NCI-H2029 treated with DMSO at 0.1 percent for 48 hours (cell line): ENCODE measurements at places on chromosomes 11 and 22.

- DNase-seq: no peak
These were observed 17.6 kb downstream of the ATXN10 start for GRCh38 chr22:45689211-45689610.

- no peak for DNase-seq
These were observed 231.1 kb downstream of the SWAP70 start for GRCh38 chr11:9895006-9895405.

GRCh38 chr22:40484906-40485669 is 114.7 kb downstream of the SGSM3 start:
- no peak for DNase-seq

DNA sequence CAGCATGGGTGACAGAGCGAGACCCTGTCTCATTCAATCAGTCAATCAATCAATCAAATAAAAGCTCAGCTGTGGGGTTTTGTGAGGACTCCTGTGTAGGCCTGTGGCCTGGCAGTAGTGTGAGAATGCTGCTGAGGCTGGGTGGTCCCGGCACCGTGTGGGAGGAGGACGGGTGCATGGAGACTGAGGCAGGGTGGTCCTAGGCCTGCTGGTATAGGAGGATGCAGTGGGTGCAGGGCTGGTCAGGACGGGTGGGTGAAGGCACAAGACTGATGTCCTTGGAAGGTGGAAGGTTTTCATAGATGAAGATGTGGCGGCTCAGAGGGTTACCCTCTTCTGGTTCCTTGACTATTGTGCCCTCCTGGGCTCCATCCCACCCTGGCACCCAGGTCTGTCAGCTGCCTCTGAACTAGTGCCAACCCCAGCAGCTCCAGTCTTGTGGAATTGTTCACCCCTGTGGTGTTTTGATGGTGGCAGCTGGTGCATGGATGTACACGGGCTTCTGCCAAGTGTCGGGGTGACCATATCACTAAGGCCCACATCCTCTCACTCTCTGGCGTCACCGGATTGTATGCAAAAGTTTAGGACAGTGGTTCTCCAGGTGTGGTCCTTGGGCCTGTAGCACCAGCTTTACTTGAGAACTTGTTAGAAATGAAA is 23.7 kb downstream of the TANGO2 start:
- no peak for DNase-seq

GRCh38 chr22:20282901-20283673 is 15.0 kb upstream of the RTN4R start:
- DNase-seq: no peak

DNA sequence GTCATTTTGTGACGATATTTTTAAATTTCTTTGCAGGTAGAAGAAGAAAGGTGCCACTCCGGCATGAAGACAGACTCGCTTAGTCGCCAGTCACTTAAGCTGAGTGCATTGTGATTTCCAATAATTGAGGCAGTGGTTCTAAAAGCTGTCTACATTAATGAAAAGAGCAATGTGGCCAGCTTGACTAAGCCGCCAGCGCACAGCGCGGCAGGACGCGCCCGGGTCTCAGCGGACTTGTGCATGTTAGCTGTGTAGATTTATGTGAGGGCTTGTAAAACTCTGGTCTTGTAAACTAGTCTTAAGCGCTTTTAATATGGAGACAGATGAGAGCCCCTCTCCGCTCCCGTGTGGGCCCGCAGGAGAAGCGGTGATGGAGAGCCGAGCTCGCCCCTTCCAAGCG is 5.6 kb downstream of the DGCR8 start:
- no peak for DNase-seq

GRCh38 chr11:121590772-121591404 is 138.1 kb upstream of the SORL1-AS1 start:
- DNase-seq: no peak

- DNase-seq: no peak
These were observed 364.9 kb downstream of the BRD1 start for GRCh38 chr22:49462795-49463194.

DNA sequence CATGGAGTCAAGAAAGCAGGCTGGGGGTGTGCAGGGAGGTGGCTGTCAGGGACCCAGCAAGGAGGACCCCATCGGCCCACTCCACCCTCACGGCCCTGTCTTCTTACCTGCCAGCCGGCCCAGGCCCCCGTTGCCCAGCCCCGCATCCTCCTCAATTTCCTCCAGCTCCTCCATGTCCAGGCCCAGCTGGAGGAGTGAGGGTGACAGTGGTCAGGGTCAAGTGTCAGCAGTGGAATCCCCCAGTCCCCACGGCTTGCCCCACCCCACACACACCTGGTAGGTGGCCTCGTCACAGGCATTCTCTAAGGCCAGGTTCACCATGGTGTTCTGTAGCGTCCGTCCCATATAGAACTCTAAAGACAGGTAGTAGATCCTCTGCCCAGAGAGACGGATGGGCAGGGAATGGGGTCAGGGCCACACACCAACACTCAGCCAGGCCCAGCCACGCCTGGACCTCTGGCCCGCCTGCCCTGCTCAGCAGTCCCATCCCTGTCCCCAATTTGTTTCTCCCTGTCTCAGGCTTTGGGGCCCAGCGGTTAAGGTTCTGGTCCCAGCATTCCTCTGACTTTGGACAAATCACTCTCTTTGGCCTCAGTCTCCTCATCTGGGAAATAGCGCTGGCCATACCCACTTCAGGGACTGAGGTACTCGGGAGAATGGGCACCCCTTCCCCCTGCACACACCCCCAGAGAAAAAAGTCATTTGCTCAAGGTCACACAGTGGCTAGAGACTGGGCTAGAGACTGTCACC is 1.3 kb downstream of the PYGM start:
- no peak for DNase-seq

DNA sequence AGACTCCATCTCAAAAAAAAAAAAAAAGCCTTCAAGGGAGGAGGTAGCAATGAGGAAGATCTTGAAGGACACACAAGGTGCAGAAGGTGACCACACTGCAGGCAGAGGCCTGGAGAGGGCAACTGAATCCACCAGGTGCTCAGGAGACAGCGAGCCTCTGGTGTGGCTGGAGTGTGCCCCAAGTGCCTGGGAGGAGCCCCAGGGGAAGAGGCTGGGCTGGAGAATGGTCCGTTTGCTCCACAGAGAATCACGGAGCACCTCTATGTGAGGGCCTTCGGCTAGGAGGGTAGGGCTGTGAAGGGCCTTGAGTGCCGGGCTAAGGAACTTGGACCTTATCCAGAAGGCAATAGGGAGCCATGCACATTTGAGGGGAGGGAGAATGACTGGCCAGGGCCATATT is 50.3 kb downstream of the ARRB1 start:
- DNase-seq: peak; percentile 54

GRCh38 chr11:117074119-117074518 is 24.1 kb downstream of the SIK3 start:
- no peak for DNase-seq

DNA sequence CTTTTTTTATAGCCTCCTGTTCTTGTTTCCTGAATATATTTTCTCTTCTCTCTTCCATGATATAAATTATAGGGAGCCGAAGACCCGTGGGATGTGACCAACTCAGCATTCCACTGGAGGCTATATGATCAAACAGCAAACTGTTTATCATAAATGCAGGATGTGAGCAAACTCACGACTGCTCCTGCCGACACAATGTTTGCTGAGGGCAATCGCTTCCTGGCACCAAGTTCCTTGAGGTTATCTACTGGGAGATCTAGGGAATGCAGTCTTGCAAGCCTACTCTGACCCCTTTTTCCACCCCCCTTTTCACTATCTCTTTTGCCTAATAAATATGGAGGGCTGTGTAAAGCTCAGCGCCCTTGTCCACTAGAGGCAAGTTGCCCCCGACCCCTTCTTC is 13.5 kb upstream of the PLAAT4 start:
- no peak for DNase-seq

- no peak for DNase-seq
These were observed 108.4 kb downstream of the GALNT18 start for GRCh38 chr11:11513422-11513821.

GRCh38 chr11:47399860-47400767 is 8.3 kb upstream of the SLC39A13 start:
- no peak for DNase-seq

- DNase-seq: no peak
These were observed 3.9 kb downstream of the CD3D start for GRCh38 chr11:118338637-118339061.

DNA sequence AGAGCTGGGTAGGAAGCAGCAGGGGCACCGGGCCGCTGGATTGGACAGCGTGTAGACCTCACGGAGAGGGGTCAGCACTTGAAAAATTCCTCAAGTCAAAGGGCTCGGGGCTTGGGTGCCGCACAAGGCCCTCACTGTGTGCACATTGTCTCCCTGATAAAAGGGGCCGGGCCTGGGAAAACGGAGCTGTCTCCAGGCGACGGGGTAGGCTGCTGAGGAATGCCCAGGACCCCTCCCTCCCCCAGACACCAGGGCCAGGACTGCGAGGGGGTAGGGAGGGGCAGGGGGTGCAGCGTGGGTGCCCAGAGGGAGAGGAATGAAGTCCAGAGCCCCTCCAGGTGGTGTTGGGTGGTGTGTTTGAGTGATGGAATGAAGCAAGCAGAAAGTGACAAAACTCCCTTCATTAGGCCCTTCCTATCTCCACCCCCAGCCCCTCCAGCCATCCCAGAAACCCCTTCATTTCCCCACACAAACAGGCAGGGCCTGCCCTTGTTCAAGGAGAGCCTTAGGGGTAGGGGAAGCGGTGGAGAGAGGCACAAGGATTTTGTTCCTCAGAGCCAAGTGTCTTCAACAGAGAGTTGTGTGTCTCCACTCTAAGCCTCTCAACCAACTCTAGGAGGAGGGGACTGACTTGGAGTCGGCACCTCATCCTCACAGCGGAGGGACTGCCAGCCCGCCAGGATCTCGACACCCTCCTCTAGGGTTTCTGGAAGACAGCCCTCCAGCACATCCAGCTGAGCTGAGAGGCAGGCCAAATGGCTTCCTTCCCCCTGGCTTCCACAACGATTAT is 63.9 kb downstream of the SYN3 start:
- no peak for DNase-seq

DNA sequence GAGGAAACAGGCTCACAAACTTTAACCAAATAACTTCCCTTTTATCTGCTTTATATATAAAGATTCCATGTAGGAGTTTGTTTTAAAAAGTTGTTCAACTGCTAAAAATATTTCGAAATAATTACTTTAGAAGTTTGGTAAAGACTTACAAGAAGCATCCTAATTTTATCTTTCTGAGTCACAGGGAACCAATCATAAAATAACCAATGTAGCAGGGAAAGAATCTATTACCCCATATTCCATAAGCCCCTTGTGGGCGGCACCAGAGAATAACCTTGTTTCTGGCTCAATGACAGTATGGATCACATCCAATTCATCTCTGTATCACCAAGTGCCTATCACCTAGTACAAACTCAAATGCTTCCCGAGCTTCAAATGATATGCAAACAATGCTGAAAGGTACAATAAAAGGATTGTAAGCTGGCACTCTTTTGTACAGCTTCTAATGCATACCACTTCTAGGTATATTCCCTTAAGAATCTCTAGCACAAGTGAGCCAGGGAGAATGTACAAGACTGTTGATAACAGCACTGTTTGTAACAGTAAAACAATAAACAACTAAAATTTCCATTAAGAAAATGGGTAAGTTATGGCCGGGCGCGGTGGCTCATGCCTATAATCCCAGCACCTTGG is 158.4 kb downstream of the ATG16L2 start:
- peak; percentile 21 for DNase-seq

DNA sequence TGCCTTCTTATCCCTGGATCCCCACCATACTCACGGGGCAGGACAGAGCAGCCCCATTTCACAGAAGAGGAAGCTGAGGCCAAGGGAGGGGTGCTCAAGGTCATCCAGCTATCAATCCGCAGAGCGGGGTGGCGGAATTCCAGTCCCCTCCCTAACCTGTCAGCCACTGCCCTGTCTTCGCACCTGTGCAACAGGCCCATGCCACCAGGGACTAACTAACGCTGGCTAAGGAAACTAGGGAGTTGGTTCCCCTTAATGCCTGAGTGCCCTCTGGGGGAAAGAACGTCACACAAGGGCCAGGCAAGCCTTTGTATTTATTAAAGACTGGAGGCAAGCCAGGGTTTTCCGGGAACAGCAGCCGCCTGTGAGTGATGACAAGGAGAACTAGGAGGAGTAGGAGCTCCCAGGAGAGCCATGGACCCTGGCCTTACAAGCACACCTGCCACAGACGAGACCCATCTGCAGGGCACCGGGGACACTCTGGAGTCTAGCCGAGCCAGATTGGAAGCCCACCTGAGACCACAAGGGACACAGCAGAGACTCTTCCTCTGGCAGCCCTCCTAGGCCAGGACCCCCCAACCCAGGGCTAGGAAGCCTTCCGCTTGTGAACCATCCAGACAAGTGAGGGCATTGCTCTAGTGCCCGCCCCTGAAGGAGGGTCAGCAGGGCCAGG is 64.4 kb downstream of the MYH9 start:
- DNase-seq: no peak

DNA sequence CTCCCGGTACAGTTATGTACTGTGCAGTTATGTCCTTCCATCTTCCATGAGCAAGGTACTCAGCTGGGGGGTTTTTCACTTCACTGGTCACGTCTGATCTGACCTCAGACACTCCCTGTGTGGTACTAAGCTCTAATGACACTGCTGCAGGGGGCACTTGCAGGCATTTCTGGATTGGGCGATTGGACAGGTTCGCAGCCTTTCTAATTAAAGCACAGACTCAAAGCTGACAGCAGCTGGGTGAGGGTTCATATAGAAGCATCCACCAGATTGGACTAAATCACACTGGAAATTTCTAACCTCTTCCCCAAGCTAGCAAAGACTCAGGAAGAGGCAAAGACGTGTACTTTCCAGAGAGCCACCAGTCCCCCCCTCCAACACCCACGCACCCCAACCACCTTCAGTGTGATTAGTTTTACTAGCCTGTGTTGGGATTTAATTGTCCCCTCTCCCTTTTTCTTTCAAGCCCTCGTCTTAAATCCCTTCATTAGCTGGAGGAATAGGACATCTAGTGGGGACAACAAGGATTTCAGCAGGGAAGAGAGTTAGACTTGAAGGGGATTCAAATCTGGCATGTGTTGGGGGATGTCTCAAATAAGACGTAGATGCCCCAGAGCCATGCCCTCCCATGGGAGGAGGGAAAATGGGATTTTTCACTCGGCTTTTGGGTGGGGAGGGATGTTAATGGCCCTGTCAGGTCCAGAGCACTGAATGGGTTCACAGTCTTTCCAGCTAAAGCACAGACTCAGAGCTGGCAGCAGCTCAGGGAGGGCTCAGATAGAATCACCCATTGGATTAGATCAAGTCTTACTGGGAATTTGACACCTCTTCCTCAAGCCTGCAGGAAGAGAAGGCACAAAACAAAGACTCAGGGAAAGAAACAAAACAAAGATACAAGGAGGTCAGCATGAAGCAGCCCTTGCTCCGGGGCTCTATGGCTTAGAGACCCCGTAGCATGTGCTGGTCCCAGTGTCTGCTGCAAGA is 10.9 kb downstream of the INS start:
- peak; percentile 16 for DNase-seq

DNA sequence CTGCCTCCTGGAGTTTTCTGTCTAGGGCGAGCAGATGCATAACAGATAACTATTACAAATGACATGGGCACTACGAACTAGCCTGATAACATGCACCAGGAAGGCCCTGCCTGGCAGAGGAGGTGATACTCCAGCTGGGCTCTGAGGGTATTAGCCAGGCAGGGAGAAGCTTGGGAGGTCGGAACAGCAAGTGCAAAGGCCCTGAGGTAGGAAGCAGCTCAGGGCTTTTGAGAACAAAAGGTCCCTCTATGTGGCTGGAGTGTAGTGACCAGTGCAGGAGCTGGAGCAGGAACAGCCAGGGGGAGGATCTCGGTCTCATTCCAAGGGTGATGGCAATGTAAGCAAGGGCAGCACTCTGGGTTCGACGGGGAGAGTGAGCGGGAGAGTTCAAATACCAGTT is 61.6 kb upstream of the TCF20 start:
- no peak for DNase-seq

- DNase-seq: no peak
These were observed at the start of gene PANX3 for GRCh38 chr11:124611064-124611463. TSS of gene PANX3 (plus strand) at chr11:124611428. CDS start at chr11:124611557, 129 bp downstream.

- no peak for DNase-seq
These were observed 91.4 kb downstream of the NELL1 start for GRCh38 chr11:20760811-20761210.
